Right lung (tissue), 10 donors: ENCODE measurements at places on chromosomes 16 and 17. TPM values are rescaled to one million over a fixed set of nuclear protein-coding genes. Genes with fewer than 3 reads are reported as not detected.

The DPEP2 gene
- 2.2 TPM for polyA plus RNA-seq

The CPHXL2 gene
- polyA plus RNA-seq = not detected

The WNT3 gene
- 2.3 TPM for polyA plus RNA-seq

The ITGB3 gene
- 10.6 TPM for polyA plus RNA-seq

The PRAC2 gene
- not detected for polyA plus RNA-seq

The UNC45B gene
- polyA plus RNA-seq = 0.35 TPM

The DPEP3 gene
- 0.05 TPM for polyA plus RNA-seq

The HASPIN gene
- polyA plus RNA-seq = 2.5 TPM

The C17orf50 gene
- not detected for polyA plus RNA-seq

The KRT9 gene
- not detected for polyA plus RNA-seq

The KRTAP1-3 gene
- not detected for polyA plus RNA-seq

The KRT39 gene
- not detected for polyA plus RNA-seq

The HEATR9 gene
- polyA plus RNA-seq = 0.28 TPM

The DNAAF8 gene
- polyA plus RNA-seq = 1.7 TPM

The SLFN11 gene
- 19.1 TPM for polyA plus RNA-seq

The C17orf107 gene
- 1.4 TPM for polyA plus RNA-seq

DNA sequence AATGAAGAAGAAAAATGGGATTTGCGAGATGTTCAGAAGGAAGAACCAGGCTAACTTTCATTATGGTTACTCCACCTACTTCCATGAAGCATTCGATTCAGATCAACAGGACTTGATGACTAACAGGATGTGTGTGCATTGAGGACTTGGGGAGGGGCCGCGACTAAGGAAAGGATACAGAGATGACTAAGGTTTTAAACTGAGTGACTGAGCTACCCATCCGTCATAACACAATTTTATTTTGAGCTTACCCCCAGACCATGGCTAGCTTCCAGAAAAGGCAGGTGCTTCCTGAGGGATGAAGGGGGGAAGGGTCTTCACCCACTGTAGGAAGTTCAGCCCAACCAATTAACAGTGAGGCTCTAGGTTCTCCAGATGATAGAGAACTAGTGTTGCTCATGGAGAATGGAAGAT is 2.5 kb upstream of the CDYL2 start:
- no peak for DNase-seq

DNA sequence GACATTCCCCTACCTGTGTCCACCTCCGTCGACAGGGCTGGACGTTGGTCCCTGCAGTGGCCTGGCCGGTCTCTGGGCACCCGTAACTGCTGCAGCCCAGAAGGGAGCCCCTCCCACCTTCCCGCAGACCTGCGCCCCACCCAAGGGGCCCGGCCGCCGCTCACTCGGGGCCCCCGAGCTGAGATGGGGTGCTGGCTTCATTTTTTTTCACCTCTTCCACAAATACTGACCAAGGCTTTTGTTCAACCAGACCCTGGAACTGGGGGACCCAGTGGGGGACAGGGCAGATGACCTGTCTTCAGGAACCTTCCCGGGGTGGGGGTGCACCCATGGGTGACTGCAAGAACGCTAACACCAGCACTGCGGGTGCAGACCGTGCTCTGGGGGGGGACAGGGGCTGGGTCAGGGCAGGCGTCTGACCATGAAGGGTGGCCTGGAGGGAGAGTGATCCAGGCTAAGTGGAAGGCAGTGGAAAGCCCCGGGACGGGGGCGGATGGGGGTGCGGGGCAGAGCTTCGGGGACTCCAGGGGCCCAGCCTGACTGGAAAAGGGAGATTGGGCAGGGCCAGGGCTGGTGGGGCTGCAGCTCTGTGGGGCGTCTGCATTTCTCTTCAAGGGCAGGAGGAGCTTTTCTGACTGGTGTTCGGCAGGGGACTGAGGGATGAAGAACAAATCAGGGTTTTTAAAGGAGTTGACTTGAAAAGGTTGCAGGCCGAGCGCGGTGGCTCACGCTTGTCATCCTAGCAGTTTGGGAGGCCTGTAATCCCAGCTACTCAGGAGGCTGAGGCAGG is 42.3 kb downstream of the SLC7A5 start:
- no peak for DNase-seq

DNA sequence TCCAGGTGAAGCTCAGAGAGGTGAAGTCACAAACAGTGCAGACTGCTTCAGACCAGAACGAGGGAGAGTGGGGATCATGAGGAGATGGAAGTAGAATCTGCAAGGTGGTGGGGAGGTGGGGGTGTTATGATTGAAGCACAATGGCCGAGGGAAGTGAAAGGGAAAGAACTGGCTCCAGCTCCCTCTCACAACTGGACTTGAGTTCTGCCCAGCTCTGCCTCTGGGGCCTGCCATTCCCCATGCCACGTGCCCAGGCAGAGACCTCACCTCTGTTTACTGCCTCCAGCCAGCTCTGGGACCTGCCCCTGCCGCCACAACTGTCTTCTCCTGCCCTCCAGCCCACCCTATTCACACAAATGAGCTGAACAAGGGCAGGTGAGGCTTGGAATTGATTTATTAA is 2.5 kb downstream of the PNMT start:
- no peak for DNase-seq

GRCh38 chr16:84308120-84308519 is 13.4 kb downstream of the WFDC1 start:
- peak; percentile 23 for DNase-seq

GRCh38 chr17:3727041-3727440 is 3.3 kb downstream of the HASPIN start:
- no peak for DNase-seq

DNA sequence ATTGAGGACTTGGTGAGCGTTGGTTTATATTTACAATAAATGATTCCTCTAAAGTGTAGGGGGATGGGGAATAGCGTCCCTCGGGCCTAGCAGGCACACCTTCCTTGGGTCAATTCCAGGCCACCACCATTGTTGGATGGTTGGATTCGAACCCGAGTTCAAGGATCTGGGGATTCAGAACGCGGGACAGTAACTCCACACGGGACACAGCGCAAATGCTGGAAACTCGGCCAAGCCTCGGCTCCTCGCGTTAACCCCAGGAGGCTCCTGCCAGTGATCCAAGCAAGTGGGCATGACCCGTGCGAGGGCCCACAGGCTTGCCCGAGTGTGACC is 613 bp downstream of the B9D1 start:
- no peak for DNase-seq

DNA sequence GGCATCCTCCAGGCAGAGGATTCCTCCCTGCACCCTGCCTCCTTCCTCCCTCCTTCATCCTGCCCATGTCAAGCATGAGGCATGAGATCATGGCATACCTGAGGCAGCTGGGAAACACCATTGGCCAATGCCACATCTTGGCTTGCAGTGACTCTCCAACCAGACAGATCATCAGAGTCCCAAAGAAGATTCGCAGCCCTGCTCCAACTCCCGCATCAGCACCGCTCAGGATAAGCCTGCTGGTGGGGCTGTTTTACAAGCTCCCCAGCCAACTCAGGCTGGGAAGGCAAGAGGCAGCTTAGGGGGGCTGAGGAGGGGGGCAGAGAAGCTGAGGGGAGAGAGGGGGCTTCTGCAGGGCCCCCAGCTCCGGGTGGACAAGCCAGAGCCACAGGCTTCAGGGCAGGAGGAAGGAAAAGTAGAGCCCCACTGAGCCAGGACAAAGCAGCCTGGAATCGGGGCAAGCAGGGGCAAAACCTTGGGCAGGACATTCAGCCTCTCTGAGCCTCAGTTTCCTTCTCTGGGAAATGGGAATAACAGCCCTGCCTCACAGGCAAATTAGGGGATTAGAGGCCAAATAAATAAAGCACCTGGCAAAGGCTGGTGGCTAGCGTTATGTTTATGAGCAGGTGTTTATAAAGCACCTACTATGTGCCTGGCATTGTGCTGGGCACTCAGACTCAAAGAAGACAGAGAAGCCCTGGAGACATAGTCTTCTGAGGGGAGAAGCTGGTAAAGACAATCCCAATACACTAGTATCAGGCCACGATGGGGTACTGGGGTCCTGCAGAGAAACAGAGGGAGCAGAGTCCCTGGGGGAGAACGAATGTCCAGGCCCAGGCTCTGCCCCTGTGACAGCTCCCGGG is 88.1 kb downstream of the GOSR1 start:
- DNase-seq = no peak

GRCh38 chr16:4660454-4661007 is 32.8 kb upstream of the NUDT16L1 start:
- DNase-seq = peak; percentile 48

- DNase-seq = no peak
Measured at GRCh38 chr16:83933885-83934683, 19.0 kb upstream of the OSGIN1 start.

- DNase-seq = no peak
Measured at GRCh38 chr17:49748223-49748622, 15.7 kb downstream of the FAM117A start.

- no peak for DNase-seq
Measured at GRCh38 chr16:79185711-79186110, 414.8 kb downstream of the MAF start.

DNA sequence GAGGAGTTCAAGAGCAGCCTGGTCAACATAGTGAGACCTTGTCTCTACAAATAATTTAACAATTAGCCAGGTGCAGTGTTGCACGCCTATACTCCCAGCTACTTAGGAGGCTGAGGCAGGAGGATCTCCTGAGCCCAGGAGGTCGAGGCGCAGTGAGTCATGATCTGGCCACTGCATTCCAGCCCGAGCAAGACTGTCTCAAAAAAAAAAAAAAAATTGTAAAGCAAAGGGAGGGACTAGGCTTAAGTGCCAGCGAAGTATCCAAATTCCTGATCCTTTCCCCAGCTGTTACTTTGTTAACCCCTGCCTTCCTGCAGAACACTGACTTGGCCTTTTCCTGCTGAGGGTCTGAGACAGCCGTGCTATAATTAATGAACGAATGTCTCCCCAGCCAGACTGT is 2.7 kb downstream of the GDPD3 start:
- no peak for DNase-seq

DNA sequence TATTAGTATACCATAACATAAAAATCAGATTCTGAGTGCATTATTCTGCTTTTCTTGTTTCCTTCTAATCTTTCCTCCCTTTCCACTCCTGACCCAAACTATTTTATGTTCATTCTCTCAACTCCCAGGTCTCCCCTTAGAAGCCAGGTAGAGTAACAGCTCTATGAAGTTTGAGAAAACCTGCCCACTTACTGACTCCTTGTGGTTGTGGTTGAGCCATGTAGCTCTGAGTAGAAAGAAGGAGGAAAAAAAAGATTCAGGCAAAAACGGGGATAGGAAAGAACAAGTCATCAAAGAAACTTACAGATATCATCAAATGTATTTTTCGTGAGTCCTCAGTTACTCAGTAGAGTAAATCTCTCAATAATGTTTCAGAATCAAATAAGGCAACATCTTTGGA is 216.7 kb downstream of the PMP22 start:
- DNase-seq = no peak

DNA sequence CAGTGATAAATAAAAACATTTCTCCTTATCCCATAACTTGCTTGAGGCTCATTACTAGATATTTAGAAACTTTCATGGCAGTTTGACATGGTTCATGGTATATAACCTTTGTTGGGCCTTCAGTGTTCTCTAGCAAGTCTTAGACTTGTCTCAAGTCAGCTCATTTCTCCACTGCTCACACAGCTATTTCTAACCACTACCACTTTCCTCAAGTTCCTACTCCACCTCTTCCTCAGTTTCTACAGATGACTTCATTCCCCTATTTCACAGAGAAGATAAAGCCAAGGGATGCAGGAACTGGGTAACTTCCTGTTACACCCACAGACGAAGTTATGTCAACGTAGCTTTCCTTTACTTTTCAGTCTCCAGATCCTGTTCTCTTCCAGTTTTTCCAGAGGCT is 23.2 kb downstream of the NLK start:
- no peak for DNase-seq

- DNase-seq = no peak
Measured at GRCh38 chr16:79182616-79183015, 417.9 kb downstream of the MAF start.

GRCh38 chr17:5942687-5943086 is 127.5 kb upstream of the WSCD1 start:
- no peak for DNase-seq

GRCh38 chr17:18185391-18185790 is 1.8 kb downstream of the ALKBH5 start:
- DNase-seq = peak; percentile 54

GRCh38 chr16:87252269-87252970 is 64.8 kb downstream of the C16orf95 start:
- DNase-seq = no peak

DNA sequence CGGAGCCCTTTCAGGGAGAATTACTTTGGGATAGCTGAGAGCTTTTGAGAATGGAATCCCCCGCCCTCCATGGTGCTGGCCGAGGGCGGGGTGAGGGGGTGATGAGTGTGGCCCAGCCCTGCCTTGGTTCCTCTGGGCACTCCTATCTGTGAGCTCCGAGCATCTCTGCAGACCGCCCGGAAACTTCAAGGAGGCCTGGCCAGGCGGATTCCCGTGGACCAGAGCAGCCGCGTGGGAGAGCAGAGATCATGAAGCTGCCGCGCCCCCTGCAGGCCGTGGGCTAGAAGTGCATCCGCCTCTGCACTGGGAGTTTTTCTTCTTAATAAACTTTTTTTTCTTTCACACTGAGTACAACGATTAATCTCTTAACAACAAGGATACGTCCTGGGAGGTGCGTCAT is 392.9 kb upstream of the EEF2KMT start:
- DNase-seq = peak; percentile 21

GRCh38 chr17:44417553-44417952 is 28.1 kb upstream of the ITGA2B start:
- DNase-seq = no peak

- DNase-seq = no peak
Measured at GRCh38 chr17:7328009-7328408, 1.1 kb downstream of the NEURL4 start.

DNA sequence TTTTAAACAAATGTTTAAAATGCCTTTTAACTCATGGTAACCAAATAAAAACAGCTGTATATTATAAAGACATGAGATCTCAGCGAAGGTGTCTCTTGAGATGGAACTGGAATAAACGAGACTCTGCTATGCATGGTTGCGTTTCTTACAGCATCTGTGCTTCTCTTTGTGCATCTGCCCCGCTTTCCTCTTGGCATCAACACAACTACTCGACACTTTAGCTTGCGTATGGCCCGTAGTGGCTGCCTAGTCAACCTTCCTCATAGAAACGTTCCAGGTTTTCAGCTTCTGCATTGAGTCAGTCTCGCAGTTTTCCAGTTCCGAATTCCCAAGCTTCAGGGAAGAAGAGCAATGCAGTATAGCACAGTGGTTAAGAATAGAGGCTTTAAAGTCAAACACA is 214.9 kb downstream of the CEP112 start:
- no peak for DNase-seq

DNA sequence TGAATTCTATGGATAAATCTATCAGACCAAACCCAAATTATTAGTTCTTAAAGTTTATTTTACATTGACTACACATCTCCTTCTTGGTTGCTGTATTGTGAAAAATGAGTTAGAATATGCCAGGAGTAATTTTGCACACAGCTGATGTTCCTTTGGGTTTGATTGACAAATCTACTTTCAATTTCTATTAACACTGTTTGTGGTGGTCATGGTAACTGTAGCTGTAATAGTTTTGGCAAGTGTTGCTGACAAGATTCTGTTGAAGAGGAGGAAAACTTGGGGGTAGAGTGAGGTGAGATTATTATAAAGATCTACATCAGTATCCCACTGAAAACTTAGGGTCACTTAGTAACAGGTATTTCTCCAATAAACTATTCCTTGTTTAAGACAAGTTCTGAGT is 30.3 kb downstream of the MRTFB start:
- no peak for DNase-seq

GRCh38 chr16:25134166-25134700 is 22.7 kb downstream of the LCMT1 start:
- no peak for DNase-seq
